ENCODE measurements at places on chromosomes 16 and 17.
A peak's percentile ranks its signal among the peaks of the same experiment; 100 is the strongest.

DNA sequence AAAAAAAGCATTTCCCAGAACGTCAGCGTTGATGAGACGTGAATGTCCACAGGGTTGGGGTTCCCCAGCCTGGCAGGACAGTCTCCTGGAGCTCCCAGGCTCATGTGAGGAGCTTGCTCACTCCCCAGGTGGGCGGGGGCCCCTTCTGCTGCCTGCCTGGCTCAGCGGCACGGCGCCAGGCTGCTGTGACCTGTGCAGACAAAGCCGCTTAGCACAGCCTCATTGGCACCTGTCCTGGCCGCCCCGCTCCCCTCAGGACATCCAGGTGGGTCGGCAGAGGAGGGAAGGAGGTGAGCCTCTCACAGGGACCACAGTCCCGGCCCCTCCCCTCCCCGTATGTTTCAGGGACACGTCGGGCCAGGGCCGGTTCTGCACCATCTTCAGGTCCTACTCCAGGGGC lies 12.9 kb upstream of the WFIKKN1 start:
- no peak for DNase-seq

DNA sequence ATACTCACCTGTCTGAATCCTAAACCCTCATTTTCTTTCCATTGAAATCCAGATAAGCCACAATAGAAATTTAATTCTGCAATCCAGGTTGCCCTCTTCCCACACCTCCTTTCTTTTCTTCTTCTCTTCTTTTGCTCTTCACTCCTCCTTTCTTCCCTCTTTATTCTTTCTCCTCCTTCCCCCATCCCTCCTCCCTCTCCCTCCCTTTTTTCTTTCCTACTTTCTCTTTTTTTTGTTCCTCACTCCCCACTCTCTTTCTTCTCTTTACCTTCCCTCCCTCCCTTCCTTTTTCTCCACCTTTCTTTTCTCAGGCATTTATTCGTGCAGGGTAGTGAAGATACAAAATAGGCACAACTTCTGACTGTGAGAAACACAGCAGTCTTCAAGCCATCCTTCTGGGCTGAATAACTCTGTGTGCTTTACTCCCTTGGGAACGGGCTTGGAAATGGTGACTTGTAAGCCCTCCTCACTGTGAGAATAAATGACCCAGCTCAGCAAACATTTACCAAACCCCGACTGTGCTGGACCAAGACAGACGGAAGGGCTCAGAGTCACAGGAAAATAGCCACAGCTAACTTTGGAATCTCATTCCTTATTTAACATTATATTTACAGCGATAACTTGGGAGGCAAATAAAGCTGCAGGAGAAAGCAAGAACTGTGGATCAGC lies 140.8 kb downstream of the HAPSTR1 start:
- DNase-seq = no peak

DNA sequence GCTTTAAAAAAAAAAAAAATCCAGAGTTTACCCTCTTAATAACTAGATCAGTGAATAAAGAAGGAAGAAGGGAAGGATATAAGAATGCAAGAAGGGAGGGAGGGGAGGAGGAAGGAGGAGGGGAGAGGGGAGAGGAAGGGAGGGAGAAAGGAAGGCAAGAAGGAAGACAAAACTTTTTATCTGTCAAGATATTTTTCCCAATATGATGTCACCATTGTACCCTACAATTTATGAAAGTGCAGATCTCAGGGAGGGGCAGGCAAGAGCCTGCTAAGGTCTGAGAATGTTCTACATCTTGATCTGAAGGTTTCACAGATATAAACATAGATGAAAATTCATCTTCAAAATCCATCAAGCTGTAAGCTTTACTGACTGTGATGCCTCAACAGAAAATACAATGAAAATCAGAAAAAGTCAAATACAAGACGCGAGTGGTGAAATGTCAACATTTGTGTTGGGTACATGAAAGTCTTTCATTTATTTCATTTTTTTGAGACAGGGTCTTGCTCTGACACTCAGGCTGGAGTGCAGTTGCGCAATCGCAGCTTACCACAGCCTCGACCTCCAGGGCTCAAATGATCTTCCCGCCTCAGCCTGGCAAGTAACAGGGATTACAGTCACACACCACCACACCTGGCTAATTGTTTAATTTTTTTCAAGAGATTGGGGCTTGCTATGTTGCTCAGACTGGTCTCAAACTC lies 57.1 kb upstream of the EMP2 start:
- no peak for DNase-seq

GRCh38 chr17:50737118-50737698 lies 17.8 kb downstream of the LUC7L3 start:
- no peak for DNase-seq

DNA sequence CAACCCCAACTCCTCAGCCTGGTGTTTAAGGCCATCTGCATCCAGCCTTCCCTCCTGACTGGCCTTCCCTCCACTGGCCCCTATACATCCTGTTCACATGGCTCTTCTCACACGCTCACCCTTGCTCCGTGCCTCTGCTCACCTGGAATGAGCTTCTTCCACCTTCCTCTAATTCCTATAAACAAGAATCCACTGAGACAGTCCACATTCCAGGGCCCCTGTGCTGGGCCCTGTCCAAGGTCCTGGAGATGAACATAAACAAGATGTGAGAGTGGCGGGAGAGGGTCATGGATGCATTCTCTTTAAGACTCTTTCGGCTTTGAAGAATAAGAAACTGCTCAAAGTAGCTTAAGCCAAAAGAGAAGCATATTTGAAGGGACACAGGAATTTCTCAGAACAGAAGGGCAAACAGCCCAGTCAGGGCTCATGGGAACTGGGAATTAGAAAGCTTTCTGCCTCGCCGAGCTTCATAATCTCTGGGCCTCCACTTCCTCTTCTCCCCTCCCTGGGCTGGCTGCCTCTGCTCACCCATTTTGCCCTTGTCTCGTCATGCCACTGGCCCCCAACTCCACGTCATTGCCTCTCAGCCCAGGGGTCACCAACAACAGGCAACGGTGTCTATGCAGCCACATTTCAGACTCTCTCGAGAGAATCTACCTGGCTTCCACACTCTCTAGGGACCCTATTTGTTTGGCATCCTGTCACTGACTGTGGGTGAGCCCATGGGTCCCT lies 13.5 kb downstream of the SPPL2C start:
- DNase-seq = no peak

DNA sequence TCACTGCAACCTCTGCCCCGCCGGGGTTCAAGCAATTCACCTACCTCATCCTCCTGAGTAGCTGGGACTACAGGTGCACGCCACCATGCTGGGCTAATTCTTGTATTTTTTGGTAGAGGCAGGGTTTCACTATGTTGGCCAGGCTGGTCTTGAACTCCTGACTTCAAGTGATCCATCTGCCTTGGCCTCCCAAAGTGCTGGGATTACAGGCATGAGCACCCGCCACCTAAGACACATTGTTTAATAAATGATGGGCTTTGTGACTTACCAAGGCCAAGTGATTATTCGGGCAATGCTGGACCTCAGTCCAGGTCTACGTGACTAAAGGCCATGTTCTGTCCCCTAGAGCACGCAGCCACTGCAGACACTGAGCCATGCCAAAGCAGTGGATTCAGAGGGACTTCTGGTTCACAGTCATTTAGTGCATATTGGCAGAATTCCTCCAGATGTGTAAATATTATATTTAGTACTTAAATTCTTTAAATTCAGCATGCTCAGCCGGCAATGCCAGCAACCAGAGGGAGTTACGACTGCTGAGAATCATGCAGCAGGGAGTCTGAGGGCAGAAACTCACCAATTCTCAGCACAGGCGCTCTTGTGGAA lies 4.8 kb upstream of the ERCC4 start:
- no peak for DNase-seq

DNA sequence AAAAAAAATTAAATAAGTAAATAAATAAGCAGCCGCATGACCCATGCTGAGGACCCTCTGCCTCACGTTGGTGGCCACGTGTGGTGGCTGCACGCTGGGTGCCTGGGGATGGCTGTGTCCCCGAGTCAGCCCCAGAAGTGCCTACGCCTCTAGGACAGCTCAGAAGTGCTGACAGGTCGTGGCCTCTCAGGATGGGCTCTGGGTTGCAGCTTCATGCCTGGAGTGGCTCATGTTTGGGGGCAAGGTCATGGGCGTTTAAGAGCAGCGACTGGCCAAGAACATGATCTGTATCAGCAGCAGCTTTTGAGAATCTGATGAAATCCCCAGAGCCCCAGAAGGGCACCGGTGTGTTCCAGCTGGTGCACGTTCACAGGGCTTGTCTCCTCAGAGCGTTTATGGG lies 26.8 kb upstream of the CAPN15 start:
- DNase-seq = no peak

DNA sequence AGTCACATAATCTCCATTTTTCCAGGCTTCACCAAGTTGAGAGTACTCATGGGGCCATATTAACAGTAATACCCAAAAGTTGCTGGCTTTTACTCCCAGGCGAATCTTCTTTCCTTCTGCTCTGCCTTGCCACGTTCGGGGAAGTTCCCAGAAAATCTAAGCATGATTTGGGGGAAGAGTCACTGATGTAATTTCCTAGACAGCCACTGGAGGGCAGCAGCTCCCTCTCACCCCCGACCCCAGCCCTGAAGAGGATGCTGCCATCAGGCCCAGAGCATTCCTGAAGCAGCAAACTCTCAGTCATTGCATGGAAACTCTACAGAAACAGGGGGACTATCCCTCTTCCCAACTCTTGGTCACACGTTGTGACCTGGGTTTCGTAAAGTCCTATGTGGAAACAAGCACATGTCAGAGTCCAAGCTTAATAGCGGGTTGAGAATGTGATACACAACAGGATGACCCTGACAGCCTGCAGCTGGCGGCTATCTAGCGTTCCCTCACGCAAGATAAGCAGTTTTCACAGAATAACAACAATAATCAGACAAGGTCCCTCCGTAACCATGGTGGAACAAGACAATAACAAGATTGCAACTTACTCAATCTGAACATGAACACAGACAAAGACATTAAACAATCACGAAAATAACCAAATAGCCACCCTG lies 43.8 kb upstream of the DHX40 start:
- DNase-seq = peak; percentile 35

- DNase-seq = no peak
These were observed 33.4 kb downstream of the VAC14 start for GRCh38 chr16:70767377-70768202.

- DNase-seq = no peak
These were observed 24.1 kb downstream of the DNAJA2 start for GRCh38 chr16:46949241-46949892.

DNA sequence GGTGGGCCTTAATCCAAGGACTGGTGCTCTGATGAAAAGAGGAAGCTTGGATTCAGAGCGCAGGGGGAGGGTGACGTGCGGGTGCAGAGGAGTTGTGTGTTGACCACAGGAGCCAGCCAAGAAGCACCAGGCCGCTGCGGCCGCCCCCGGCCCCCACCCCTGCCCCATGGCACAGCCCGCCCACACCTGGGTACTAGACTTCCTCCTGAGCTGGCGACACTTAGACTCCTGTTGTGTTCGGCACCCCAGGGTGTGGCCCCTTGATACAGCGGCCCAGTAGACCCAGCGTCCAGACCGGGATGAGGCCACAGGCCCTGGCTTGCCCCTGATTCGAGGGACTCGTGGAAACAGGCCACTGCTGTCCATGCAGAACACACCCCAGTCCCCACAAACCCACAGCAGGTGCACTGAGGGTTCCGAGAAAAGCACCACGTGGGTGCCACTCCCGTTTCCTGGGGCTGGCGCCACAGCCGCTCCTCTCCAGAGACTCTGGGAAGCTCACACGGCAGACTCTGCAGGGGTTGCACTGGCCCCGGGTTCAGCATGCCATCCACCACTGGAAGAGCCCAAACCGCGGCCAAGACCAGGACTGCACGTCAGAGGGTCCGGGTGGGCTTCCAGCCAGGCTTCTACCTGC lies 5.7 kb upstream of the SNAI3 start:
- no peak for DNase-seq

GRCh38 chr17:30586818-30587595 lies 109.8 kb downstream of the GOSR1 start:
- no peak for DNase-seq

DNA sequence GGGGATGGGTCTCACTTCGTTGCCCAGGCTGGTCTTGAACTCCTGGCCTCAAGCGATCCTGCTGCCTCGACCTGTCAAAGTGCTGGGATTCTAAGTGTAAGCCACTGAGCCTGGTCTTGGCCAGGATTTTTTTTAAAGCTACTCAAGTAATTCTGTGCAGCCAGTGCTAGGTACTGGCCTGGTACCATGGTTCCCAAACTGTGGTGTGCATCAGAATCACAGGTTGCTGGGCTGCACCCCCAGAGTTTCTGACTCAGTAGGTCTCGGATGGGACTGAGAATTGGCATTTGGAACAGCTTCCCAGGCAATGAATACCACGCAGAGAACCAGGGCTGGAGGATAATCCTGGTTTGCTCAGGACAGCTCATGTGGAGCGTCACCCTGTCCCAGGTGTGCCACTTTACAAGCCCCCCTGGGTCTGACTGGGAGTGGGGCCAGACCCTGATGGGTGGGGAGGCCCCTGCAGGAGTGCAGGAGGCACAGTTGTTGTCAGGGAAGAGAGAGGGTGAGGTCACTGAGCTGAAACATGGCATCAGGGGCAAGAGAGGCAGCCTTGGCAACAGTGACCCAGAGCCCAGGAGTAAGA lies 10.7 kb upstream of the MRPS23 start:
- DNase-seq = no peak

DNA sequence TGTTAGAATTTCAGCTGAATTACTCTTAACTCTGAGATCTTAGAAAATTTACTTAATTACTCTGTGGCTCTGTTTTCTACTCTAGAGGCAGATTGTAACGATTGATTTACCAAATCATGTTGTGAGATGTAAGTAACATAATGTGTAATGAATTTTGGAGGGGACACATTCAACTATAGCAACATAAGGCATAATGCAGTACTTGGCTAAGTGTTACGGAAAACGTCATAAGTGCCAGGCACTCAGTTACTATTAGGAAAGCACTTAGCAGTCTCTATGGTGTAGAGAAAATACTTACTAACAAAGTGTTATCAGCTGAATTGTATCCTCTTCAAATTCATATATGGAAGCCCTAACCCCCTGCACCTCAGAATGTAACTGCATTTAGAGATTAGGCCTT lies 40.6 kb upstream of the CDH8 start:
- DNase-seq = no peak

GRCh38 chr17:73616873-73617404 lies 27.3 kb downstream of the SDK2 start:
- no peak for DNase-seq

DNA sequence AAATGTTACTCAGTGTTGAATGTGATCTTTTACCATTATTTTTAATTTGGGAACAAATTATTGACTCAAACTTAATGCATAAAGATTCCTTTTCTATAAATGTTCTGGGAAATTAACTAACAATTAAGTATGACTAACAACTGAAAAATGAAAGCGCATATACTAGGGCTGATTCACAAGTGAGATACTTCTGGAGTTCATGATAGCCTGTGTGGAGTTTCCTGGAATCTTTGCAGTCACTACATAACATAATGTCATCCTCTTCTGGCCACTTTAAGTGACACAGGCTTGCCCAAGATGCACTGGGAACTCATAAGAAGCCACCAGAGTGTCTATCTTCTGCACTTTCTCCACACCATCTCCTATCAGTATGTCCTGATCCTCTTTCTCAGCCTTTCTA lies 450.3 kb upstream of the CDH11 start:
- no peak for DNase-seq

Data from stimulated activated CD8-positive, alpha-beta memory T cell treated with anti-CD3 and anti-CD28 coated beads, Interleukin-12 subunit alpha, Interleukin-12 subunit beta, amount 100 ng/mL, for 1 hour (primary cell).